ENCODE measurements at places on chromosomes 2 and 18.

DNA sequence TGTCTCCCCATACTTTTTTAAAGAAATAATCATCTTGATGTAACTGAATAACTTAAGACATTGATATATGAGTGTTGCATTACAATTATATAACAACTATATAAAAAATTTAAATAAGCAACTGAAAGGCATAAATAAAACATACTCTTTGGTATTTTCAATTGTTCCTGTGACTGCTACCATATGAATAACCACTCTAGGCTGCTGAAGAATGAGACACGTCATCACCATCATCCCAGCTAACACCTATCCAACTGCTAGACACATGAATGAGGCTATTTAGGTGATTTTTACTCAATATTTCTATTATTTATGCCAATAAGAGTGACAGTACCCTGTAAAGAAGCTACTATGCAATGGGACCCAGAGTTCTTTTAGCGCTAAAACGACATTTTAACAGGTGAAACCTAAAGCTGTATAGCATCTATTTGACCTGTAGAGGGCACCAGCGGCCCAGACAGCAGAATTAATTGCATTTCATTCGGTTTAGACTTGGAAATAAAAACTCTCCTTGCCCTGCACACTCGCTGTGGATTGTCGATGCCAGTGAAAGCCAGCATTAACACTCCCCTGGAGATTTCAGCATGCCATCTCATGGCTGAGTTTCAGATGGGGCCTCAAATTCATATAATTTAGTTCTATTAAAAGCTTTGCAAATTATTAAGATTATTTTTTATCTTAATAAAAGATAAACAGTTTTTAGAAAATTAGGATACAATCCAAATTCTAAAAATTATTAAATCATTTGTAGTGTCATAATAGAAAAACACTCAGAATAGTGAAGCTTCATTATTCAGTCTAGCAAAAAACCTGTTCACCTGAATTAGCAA lies 89.4 kb upstream of the MAP2 start:
- DNase-seq: peak; percentile 16
- no peak overlapping the region for H3K4me3 ChIP-seq
- H3K27me3 ChIP-seq: no peaks in the 10 kb centered on the region
- no peak overlapping the region for H3K27ac ChIP-seq
- H3K4me1 ChIP-seq: no peaks in the 10 kb centered on the region

DNA sequence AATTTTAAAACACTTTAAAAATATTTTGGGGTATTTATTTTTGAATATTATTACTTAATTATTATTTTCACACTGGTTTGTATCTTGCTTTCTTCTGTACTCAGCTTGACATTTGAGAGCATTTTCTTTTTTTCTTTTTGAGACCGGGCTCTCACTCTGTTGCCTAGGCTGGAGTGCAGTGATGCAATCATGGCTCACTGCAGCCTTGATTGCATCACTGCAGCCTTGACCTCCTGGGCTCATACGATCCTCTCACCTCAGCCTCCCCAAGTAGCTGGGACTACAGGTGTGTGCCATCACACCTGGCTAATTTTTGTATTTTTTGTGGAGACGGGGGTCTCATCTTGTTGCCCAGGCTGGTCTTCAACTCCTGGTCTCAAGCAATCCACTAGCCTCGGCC lies 79.9 kb upstream of the DLX2 start:
- H3K36me3 ChIP-seq: no peaks in the 10 kb centered on the region
- no peak overlapping the region for H3K27ac ChIP-seq
- no peak overlapping the region for H3K4me3 ChIP-seq
- H3K27me3 ChIP-seq: no peaks in the 10 kb centered on the region
- no peaks in the 10 kb centered on the region for H3K4me1 ChIP-seq

DNA sequence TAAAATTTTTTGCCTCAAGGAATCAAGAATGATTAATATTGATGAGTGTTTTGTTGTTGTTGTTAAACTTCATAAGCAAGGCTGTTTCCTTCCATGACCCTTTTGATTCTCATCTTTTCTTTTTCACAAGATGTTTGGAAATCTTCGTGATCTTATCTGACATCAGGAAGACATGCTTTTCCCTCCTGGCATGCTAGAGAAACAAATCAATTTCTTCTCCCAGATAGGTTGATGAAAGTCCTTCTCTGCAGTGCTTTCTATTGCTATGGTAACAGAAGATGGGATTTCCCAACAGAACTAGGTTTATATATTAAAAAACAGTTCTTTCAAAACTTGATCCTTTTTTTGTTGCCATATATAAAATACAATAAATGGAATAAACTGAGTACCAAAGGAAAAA lies 85.2 kb downstream of the EML6 start:
- no peak overlapping the region for H3K4me3 ChIP-seq
- no peaks in the 10 kb centered on the region for H3K27me3 ChIP-seq
- H3K4me1 ChIP-seq: no peaks in the 10 kb centered on the region
- no peak overlapping the region for H3K27ac ChIP-seq

DNA sequence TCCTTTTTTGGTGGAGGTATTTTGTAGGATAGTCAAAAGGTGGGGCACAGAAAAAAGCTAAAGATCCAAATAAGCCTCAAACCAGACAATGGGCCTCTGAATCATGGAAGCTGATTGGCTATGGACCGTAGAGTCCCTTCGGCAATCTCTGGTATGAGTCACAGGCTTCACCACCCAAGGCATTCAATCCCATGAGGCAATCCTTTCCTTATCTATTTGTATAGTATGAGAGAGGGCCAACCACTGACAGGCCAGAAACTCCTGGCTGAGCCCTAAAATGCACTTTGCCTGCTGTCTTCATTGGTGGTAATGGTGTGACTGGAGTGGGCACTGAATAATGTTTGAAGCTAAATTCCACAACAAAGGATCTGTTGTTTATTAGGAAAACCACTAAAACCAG lies 38.7 kb upstream of the MEX3C start:
- no peak overlapping the region for H3K27ac ChIP-seq
- no peak for DNase-seq
- no peaks in the 10 kb centered on the region for H3K4me1 ChIP-seq
- no peaks in the 10 kb centered on the region for H3K27me3 ChIP-seq
- H3K36me3 ChIP-seq: no peaks in the 10 kb centered on the region

DNA sequence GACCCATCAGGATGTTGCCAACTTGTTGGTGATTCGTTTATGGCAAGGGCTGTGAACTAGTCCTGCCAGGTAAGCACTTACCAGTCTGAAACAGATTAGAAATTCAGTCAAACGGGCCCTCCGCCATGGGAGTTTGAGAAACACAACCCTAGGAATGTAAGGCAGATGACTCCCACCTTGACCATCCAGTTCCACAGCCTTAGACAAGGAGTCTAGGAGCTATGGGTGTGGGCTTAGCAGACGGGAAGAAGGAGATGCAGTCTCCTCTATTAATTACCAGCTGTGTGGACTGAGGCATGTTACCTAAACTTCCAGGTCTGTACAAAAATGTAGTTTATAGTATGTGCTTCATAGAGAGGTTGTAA lies 319.4 kb upstream of the NCKAP5 start:
- H3K36me3 ChIP-seq: no peaks in the 10 kb centered on the region
- DNase-seq: no peak
- no peaks in the 10 kb centered on the region for H3K27me3 ChIP-seq
- no peak overlapping the region for H3K4me3 ChIP-seq

DNA sequence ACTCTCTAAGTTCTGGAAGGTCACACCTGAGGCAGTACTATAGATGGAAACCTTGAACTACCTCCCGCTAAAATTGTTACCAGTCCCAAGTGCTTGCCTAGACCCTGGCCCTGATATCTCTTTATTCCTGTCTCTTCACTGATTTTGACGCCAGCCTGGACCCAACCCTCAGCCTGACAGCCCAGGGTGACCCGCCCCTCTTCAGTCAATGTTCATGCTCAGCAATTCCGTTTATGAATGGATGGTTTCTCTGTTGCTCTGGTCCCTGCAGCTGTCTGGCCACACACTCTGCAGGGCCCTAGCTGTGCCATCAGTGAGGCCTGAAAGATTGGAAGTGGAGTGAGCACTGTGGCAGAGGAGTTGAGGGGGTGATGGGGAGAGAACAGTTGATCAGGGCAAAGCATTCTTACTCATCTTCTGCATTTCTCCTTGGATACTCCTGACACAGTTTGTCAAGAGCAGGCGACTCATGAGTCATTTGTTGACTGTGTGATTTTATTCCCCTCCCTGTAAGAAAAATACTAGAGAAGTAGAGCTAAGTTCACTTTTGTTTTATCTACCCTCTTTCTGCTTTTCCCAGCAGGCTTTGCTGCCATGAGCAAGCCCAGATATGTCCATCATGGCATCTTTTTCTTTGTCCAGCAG lies 46.0 kb downstream of the NPAS2 start:
- H3K27ac ChIP-seq: no peak overlapping the region
- no peaks in the 10 kb centered on the region for H3K36me3 ChIP-seq
- no peaks in the 10 kb centered on the region for H3K4me1 ChIP-seq
- H3K27me3 ChIP-seq: no peaks in the 10 kb centered on the region
- no peak for DNase-seq

- no peak overlapping the region for H3K4me3 ChIP-seq
- no peaks in the 10 kb centered on the region for H3K4me1 ChIP-seq
- H3K36me3 ChIP-seq: no peaks in the 10 kb centered on the region
- H3K27me3 ChIP-seq: no peaks in the 10 kb centered on the region
These were observed 92.5 kb downstream of the KCNF1 start for GRCh38 chr2:11004199-11004598.

GRCh38 chr2:86593266-86593665 lies 30.0 kb upstream of the CHMP3 start:
- H3K27ac ChIP-seq: peak overlapping the region; percentile 62
- no peaks in the 10 kb centered on the region for H3K36me3 ChIP-seq
- no peak overlapping the region for H3K4me3 ChIP-seq
- H3K27me3 ChIP-seq: no peaks in the 10 kb centered on the region

GRCh38 chr2:10619643-10620042 lies 70.1 kb downstream of the NOL10 start:
- no peak for DNase-seq
- H3K4me1 ChIP-seq: no peaks in the 10 kb centered on the region
- H3K27me3 ChIP-seq: no peaks in the 10 kb centered on the region
- H3K4me3 ChIP-seq: no peak overlapping the region
- H3K27ac ChIP-seq: no peak overlapping the region

GRCh38 chr2:75140288-75140687 lies 59.0 kb downstream of the TACR1 start:
- no peaks in the 10 kb centered on the region for H3K36me3 ChIP-seq
- H3K27ac ChIP-seq: no peak overlapping the region
- no peaks in the 10 kb centered on the region for H3K4me1 ChIP-seq
- no peak overlapping the region for H3K4me3 ChIP-seq

DNA sequence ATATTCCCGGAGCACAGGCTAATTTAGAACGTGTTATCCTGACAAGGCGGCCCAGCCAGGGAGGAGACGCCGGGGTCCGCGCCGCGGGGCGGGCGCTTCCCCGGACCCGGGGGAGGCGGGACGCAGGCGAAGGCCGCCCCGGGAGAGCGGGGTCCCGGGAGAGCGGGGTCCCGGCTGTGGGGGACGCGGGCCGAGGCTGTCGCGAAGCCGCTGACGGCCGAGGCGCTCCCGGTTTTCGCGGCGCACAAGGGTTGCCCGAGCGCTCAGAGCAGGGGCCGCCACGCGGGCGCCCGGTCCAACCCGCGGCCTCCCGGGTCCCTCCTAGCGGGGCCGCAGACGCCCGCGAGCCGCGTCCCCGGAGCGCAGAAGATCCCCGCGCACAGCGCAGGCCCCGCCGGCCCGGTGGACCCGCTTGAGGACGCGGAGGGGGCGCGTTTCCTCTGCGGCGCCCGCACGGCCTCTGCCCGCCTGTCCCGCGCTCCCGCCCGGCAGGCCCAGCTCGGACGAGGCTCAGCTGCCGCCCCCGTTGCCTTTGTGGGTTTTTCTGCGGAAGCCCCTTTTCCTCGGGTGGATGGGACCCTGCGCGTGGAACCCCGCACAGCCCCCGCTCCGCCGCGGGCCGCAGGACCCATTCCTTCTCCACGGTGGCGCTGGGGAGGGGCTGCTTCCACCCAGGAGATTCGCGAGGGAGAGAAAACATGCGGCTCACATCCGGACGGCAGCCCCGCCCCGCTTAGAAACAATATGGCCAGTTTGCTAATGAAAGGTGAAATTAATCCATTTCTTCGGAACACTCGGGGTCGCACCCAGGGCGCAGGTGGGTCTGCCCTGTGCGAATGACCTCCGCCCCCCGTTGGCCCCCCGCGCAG lies 9.6 kb upstream of the KCNG2 start:
- H3K4me3 ChIP-seq: no peak overlapping the region
- H3K4me1 ChIP-seq: no peaks in the 10 kb centered on the region
- H3K27ac ChIP-seq: no peak overlapping the region
- no peak for DNase-seq
- H3K36me3 ChIP-seq: no peaks in the 10 kb centered on the region

GRCh38 chr2:8134985-8135682 lies 546.7 kb upstream of the ID2 start:
- no peaks in the 10 kb centered on the region for H3K36me3 ChIP-seq
- peak overlapping the region; percentile 75 for H3K27ac ChIP-seq
- H3K4me3 ChIP-seq: no peak overlapping the region
- no peaks in the 10 kb centered on the region for H3K4me1 ChIP-seq
- no peak for DNase-seq

- H3K27ac ChIP-seq: no peak overlapping the region
- no peaks in the 10 kb centered on the region for H3K4me1 ChIP-seq
- DNase-seq: peak; percentile 53
- H3K36me3 ChIP-seq: no peaks in the 10 kb centered on the region
These were observed 17.9 kb downstream of the CAPN10 start for GRCh38 chr2:240604291-240604938.

- H3K27me3 ChIP-seq: no peaks in the 10 kb centered on the region
- H3K4me3 ChIP-seq: no peak overlapping the region
- H3K4me1 ChIP-seq: no peaks in the 10 kb centered on the region
- H3K27ac ChIP-seq: no peak overlapping the region
- DNase-seq: no peak
These were observed 678.9 kb upstream of the CELF4 start for GRCh38 chr18:38244480-38244879.

Measured in uterus (tissue), 4 donors.